ENCODE measurements at places on chromosomes 12 and 14. TPM values are rescaled to one million over a fixed set of nuclear protein-coding genes. Genes with fewer than 3 reads are reported as not detected.

The PDZRN4 gene
- total RNA-seq: not detected

The CRACR2A gene
- total RNA-seq: 1.4 TPM

The WNT1 gene
- not detected for total RNA-seq

The NPFF gene
- not detected for total RNA-seq

All from A549 treated with Mapracorat at 1 μM for 4 hours (cell line).